ENCODE measurements at places on chromosomes 3 and 15.

DNA sequence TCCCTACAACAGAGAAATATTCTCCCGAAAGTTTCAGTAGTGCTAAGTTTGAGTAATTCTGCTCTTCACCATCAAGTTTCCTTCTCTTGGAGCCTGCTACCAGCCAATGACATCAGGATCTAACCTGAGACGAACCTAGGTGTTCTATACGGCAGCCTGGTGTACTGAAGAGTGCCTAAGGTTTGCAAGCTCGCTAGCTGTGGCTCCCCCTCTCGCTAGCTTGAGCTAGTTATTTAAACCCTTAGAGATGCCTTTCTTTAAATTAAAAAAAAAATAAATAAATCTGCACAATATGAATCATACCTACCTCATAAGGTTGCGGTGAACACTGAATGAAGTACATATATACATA is 1.4 kb upstream of the COL8A1 start:
- no peak for DNase-seq

GRCh38 chr3:61704807-61705206 is 143.4 kb downstream of the PTPRG start:
- no peak for DNase-seq

DNA sequence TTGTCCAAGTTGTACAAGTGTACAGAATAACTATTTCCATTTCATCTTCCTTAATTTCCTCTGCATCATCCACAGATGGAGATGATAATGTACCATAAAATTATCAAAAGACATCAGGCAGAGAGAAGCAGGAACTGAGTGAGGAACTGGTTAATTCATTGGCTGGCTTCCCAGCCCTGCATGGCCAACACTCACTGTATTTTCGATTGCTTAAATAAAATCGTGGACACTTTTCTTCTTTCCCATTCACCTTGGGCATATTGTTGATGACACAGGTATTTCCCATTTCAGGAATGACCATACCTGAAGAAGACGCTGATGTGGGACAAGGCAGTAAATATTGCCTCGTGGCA is 144.2 kb upstream of the ABHD17C start:
- no peak for DNase-seq

DNA sequence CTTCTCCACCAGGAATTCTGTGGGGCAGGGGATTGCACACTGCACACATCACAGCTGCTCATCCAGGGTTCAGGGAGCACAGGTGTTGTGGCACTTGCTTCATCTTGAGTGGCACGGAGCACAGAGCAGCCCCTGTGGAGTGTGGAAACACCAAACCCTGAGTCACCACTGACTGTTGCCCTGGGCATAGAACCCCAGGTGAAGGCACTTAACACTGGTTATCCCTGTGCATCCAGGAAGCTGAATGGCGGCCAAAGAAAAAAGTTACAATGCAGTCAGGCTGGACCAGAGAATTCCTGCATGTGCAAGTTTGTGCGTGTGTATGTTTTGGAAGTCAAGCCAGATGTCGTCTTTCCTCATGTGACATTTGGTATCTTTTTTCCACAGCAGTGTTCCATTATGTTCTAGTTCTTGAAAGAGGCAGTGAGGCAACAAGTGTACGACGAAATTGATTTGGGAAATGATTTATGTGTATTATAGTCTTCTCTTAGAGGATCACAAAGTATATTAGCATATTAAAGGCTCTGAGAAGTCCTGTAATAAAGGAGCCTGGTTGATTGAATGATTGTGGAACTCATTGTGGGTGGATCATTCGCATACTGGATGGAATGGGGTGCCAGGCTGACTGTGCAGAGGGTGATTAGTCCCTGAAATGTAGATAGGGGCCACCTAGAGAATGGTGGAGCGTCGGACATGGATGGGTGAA is 292.3 kb downstream of the TLE3 start:
- no peak for DNase-seq

Data from esophagus squamous epithelium (tissue), 5 donors.